Keratinocyte (primary cell): ENCODE measurements at places on chromosomes 12 and 14. TPM values are rescaled to one million over a fixed set of nuclear protein-coding genes. Genes with fewer than 3 reads are reported as not detected.
A peak's percentile ranks its signal among the peaks of the same experiment; 100 is the strongest.

- H3K27ac ChIP-seq = no peak within 1 kb of the TSS
- no peak within 1 kb of the TSS for H3K4me3 ChIP-seq
- no peaks in the 10 kb centered on the region for H3K36me3 ChIP-seq
- H3K4me1 ChIP-seq = peaks cover 3% of the 10 kb centered on the region
- no peak for DNase-seq
- H3K27me3 ChIP-seq = no peaks in the 10 kb centered on the region
Observed at GRCh38 chr12:120978296-120979219, at the start of gene HNF1A. TSS of gene HNF1A (plus strand) at chr12:120978543. CDS start at chr12:120978769, 226 bp downstream.

DNA sequence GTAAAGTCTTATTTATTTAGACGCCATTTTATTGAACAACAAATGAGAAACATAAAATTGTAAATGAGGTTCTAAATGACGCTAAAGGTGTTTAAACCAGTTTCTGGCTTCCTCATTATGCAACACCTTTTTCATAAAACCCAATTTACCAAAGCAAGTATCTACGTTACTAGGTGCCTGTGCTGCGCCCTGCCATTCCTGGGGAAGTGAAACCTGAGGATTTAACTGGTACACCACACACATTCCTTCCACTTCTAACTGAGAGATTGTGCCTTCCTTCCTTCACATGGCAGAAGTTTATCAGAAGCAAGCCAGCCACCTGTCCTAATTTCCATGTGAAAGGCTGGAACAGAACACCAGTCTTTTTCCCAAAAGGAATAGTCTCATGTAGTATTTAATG lies 40.3 kb upstream of the GCH1 start:
- H3K4me3 ChIP-seq = no peak overlapping the region
- H3K27me3 ChIP-seq = no peaks in the 10 kb centered on the region
- H3K4me1 ChIP-seq = no peaks in the 10 kb centered on the region
- DNase-seq = no peak
- no peaks in the 10 kb centered on the region for H3K36me3 ChIP-seq

- DNase-seq = no peak
- no peaks in the 10 kb centered on the region for H3K36me3 ChIP-seq
- no peak overlapping the region for H3K4me3 ChIP-seq
- H3K27me3 ChIP-seq = no peaks in the 10 kb centered on the region
Observed at GRCh38 chr12:8692573-8692972, 5.2 kb upstream of the RIMKLB start.

GRCh38 chr14:70468731-70469130 lies 16.8 kb downstream of the ADAM21 start:
- no peak for DNase-seq
- H3K27ac ChIP-seq = no peak overlapping the region
- no peak overlapping the region for H3K4me3 ChIP-seq
- no peaks in the 10 kb centered on the region for H3K36me3 ChIP-seq
- no peaks in the 10 kb centered on the region for H3K4me1 ChIP-seq
- no peaks in the 10 kb centered on the region for H3K27me3 ChIP-seq

DNA sequence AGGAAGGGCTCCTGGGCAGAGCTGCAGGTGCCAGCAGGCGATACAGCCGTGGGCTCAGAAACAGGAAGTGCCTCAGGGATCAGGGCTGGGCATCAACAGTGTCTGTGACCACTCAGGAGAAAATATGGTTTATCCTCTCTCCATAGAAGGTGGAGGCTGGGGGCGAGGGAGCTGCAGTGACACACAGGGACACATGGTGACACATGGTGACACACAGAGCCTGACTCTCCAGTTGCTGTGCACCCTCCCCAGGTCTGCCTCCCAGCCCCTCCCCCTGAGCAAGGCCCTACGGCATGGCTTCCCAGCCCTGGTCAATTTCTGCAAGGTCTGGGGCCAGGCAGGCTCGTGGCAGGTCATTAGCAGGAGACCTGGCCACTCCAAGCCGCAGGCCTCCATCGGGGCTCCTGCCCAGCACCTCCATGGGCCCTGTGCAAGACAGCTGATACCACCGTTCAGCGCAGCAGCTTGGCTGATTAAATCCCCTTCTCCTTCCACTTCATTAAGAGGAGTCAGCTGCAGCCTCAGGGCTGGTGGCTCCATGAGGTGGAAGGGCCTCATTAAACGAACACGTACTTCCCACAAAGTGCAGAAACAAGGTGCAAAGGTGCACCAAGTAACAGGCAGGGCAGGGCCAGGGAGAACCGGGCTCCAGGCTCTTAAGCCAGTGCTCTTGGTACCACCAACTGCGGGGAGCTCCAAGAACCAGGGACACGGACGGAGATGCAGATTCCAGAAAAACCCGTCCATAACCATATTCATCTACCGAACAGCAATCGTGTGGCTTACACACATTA lies 60.7 kb downstream of the CCNK start:
- H3K4me3 ChIP-seq = no peak overlapping the region
- no peaks in the 10 kb centered on the region for H3K36me3 ChIP-seq
- DNase-seq = no peak
- H3K27me3 ChIP-seq = no peaks in the 10 kb centered on the region
- peaks cover 25% of the 10 kb centered on the region for H3K4me1 ChIP-seq

DNA sequence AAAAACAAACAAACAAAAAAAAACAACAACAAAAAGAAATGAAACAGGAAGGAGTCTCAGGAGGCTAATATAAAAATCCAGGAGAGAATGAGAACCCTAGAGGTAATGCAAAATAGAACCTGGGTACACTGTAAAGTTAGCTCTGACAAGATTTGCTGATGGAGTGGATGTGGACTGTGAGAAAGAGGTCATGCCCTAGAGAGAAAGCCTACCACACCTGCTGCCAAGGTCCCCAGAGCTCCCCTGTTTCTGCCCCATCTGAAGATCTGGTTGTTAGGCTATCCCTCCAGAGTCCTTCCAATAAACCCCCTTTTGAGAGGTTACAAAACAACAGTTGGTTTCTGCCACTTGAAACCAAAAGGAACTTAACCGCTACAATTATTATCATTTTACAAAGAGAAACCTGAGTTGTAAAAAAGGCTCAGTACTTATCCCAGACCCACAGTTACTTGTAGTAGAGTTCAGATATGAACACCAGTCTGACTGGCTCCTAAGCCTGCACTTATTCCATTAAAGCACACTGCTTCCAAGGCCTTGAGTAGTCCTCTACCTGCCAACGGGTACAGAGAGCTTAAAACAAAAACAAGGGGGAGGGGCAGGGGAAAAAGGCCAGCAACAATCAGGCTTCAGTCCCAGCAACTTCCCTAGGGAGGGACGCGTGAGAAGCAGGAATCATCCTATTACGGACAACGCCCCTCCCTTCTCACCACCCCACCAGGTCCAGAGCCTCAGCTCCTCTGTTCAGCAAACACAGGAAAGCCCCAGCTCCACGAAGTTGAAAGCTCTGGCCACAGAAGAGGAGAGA lies 27.7 kb downstream of the PPP1R13B start:
- H3K27me3 ChIP-seq = no peaks in the 10 kb centered on the region
- H3K4me3 ChIP-seq = no peak overlapping the region
- no peak overlapping the region for H3K27ac ChIP-seq
- no peaks in the 10 kb centered on the region for H3K36me3 ChIP-seq
- H3K4me1 ChIP-seq = peaks cover 10% of the 10 kb centered on the region

DNA sequence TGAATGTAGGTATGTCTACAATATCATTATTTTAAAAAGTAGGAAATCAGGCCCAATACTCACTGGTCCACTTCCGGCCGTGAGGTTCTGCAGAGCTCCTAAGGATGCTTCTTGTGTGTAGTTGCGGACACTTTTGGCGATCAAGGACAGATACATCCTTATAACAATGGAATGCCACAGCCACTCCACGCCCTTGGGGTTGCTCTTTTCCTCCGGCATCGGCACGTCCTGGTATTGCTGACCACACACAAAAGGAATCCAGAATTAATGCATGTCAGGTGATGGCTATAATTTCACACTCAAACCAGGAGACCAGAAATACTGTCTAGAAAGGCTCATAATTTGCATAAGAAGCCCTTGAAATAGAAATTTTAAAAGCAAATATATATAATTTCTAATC lies 65.6 kb upstream of the YARS2 start:
- H3K4me3 ChIP-seq = no peak overlapping the region
- H3K27me3 ChIP-seq = no peaks in the 10 kb centered on the region
- DNase-seq = no peak
- peaks cover 2% of the 10 kb centered on the region for H3K4me1 ChIP-seq
- peaks cover 28% of the 10 kb centered on the region for H3K36me3 ChIP-seq

- H3K4me1 ChIP-seq = peaks cover 33% of the 10 kb centered on the region
- DNase-seq = no peak
- peak overlapping the region; percentile 55 for H3K4me3 ChIP-seq
- H3K27ac ChIP-seq = peak overlapping the region; percentile 83
Observed at GRCh38 chr14:91396959-91397815, 20.4 kb downstream of the CCDC88C start.

- H3K4me3 ChIP-seq = no peak overlapping the region
- DNase-seq = no peak
- H3K27ac ChIP-seq = no peak overlapping the region
- H3K36me3 ChIP-seq = no peaks in the 10 kb centered on the region
Observed at GRCh38 chr12:130644146-130644545, 72.0 kb downstream of the RIMBP2 start.

DNA sequence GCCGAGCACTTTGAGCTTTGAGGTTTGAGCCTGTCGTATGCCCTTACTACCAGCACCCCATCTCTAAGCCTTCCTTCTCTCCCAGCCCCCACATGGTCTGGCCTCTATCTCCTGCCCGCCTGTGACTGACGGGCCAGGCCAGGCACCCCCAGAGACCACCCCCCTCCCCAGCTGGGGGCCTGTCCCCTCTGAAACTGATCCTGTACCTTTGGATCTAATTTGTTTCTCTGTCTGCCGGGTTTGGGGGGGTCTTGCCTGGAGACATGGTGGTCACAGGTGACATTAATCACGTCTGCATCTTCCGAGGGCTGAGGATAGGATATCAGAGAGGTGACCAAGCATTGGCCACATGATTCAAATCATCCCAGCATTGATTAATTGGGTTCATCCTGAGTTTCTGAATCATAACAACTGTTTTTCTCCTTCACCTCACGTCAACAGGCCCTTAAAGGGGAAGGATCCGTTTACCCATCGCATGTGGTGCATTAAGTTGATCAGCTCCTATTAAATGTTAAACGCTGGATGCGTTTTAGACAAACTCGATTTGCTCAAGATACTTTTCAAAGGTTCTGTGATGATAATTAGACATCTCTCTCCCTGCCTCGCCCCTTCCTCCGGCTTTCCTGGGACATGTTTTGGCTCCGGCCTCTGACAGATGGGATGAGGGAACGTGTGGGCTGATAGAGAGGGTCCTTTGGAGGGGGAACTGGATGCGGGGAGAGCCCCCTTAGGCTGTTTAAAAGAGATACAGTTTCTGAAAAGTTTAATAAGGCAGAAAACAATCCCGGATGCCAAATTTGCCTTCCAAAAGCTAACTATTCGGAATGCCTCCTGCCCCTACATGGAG lies 63.3 kb upstream of the TBX3 start:
- no peak overlapping the region for H3K27ac ChIP-seq
- no peaks in the 10 kb centered on the region for H3K4me1 ChIP-seq
- no peak for DNase-seq
- H3K36me3 ChIP-seq = no peaks in the 10 kb centered on the region

- H3K4me1 ChIP-seq = no peaks in the 10 kb centered on the region
- no peak for DNase-seq
- H3K4me3 ChIP-seq = no peak overlapping the region
- H3K27me3 ChIP-seq = no peaks in the 10 kb centered on the region
- no peaks in the 10 kb centered on the region for H3K36me3 ChIP-seq
Observed at GRCh38 chr14:59679872-59680271, 103.3 kb upstream of the CCDC175 start.

- no peak overlapping the region for H3K4me3 ChIP-seq
- DNase-seq = no peak
- H3K27ac ChIP-seq = peak overlapping the region; percentile 10
- peaks cover 2% of the 10 kb centered on the region for H3K36me3 ChIP-seq
Observed at GRCh38 chr12:88529531-88530488, 50.5 kb downstream of the KITLG start.

DNA sequence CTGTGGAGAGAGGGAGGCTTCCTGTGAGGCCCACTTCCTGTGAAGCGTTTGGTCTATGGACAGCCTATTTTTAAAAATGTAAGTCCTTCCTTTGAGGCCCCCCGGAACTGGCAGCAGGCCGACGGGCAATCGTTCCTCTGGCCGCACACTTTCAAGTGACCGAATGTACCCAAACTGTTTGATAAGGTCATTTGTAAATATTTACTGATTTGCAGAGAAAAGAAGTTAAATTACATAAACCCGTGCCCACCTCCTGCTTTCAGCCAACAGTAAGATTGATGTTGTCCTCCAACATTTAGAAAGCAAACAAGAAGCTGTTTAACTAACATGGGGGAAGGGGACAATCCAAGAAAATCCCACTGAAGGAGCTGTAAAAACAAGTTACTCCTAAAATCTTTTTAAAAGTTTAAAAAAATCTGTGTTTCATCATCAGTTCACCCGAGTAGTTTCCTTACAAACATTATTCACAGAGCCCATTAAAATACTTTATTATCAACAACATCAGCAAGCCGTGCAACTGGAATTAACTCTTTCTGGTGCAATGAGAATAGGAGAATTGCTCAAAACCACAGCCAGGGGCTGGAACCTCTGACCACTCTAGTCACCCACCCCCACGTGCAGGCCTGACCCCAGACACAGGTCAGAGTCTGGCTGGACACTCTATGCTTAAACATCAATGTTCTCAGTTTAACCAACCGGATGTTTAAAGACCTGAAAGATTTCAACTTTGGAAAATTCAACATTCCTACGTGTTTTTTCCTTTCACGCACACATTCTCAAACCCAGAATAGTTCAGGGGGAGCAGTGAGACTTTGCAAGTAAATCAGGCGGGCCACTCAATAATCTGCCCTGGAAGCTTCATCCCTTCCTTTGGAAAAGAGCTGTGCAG lies 65.3 kb downstream of the FOXN3 start:
- no peaks in the 10 kb centered on the region for H3K27me3 ChIP-seq
- H3K4me3 ChIP-seq = no peak overlapping the region
- H3K27ac ChIP-seq = no peak overlapping the region
- peaks cover 4% of the 10 kb centered on the region for H3K36me3 ChIP-seq
- H3K4me1 ChIP-seq = no peaks in the 10 kb centered on the region
- DNase-seq = no peak

DNA sequence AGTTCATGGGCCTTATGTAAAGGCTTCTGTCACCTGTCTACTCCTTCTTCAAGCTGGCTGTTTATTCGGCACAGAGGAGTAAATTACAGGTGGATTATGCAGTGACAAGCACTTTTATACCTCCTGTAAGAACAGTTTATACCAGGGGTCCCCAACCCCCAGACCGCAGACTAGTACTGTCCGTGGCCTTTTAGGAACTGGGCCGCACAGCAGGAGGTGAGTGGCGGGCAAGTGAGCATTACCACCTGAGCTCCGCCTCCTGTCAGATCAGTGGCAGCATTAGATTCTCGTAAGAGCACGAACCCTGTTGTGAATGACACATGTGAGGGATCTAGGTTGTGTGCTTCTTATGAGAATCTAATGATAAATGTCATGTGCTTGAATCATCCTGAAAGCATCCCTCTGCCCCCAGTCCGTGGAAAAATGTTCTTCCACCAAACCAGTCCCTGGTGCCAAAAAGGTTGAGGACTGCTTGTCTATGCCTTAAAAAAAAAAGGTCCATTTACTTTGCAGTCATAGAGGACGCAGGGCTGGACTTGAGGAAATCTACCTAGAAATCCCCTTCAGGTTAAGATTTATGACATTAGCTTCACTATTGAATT lies 78.8 kb downstream of the ETV6 start:
- H3K4me1 ChIP-seq = peaks cover 51% of the 10 kb centered on the region
- H3K27ac ChIP-seq = peak overlapping the region; percentile 79
- DNase-seq = no peak
- no peaks in the 10 kb centered on the region for H3K36me3 ChIP-seq

- no peak overlapping the region for H3K4me3 ChIP-seq
- H3K4me1 ChIP-seq = peaks cover 15% of the 10 kb centered on the region
- H3K27ac ChIP-seq = peak overlapping the region; percentile 33
- DNase-seq = peak; percentile 25
- no peaks in the 10 kb centered on the region for H3K27me3 ChIP-seq
- H3K36me3 ChIP-seq = no peaks in the 10 kb centered on the region
Observed at GRCh38 chr14:89922031-89922907, 32.3 kb downstream of the EFCAB11 start.

RBP5 gene
- not detected in 3 replicates for polyA plus RNA-seq

SOX5 gene
- polyA plus RNA-seq = 0.10 TPM in 1 of 3 replicates, not detected in the others

KRT5 gene
- 14,274 to 15,814 TPM (median 15,322 TPM) in 3 replicates for polyA plus RNA-seq

PUS1 gene
- polyA plus RNA-seq = 25.8 to 27.1 TPM (median 26.3 TPM) in 3 replicates
